ENCODE measurements at places on chromosomes 4 and X.

DNA sequence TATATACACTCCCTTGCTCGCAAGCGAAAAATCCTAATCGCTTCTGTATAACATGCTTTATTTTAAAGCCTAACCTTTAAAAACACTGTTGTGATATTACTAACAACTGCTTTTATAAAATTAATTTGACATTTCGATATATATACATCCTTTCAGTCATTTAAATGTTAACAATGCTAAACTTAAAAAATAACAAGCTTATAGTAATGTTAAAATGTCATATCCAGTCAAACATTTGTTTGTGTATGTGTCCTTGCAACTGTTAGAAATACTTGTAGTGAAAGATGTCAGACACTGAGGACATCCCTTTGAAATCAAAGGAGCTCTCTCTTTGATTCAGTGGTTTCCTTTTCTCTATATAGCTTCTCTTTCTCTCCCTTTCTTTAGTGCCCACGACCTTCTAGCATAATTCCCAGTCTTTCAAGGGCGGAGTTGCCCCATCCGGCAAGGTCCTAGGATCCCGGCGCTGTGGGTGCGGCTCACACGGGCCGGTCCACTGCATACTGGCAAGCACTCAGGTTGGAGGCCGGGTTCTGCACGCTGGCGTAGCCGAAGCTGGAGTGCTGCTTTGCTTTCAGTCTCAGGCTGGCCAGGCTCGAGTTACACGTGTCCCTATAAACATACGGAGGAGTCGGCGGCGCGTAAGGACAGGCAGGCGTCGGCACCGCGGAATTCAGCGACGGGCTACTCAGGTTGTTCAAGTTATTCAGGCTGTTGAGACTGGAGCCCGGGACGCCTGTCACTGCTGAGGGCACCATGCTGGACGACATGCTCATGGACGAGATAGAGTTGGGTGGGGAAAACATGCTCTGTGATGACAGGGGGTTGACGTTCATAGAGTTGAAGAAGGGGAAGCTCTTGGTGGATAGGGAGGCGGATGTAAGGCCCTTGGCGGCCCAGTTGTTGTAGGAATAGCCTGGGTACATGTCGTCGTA lies 5.0 kb downstream of the PITX2 start:
- no peak for DNase-seq

DNA sequence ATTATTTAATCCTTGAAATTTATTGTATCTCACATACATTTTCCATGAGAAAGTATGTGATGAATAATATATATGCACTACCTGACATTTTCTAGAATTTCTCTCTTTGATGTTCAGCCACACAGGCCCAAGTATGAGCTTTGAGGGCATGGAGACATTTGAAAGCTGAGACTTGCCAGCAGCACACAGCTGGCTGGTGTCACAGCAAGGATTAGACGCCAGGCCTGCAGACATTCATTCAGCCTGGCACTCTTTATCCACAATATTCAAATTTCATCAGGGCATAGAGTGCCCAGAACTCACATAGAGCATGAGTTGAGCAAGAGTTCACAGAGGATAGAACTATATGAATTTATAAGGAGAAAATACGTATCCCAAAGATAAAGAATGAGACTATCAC lies 74.0 kb downstream of the GRIA2 start:
- DNase-seq, result no peak

DNA sequence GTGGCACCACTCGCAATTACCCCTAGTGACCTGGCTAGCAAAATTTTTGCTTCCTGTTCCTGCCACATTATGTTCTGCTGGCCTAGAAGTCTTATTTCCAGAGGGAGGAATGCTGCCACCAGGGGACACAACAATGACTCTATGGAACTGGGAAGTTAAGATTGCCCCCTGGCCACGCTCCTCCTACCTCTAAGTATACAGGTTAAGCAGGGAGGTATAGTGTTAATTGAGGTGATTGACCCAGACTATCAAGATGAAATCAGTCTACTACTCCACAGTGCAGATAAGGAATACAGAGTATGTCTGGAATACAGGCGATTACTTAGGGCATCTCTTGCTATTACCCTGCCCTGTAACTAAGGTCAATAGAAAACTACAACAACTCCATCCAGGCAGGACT lies 48.8 kb upstream of the SMARCAD1 start:
- no peak for DNase-seq

- no peak for DNase-seq
These were observed 75.6 kb upstream of the MSX1 start for GRCh38 chr4:4783847-4784246.

- no peak for DNase-seq
These were observed 648 bp downstream of the GRK4 start for GRCh38 chr4:2963966-2964471.

DNA sequence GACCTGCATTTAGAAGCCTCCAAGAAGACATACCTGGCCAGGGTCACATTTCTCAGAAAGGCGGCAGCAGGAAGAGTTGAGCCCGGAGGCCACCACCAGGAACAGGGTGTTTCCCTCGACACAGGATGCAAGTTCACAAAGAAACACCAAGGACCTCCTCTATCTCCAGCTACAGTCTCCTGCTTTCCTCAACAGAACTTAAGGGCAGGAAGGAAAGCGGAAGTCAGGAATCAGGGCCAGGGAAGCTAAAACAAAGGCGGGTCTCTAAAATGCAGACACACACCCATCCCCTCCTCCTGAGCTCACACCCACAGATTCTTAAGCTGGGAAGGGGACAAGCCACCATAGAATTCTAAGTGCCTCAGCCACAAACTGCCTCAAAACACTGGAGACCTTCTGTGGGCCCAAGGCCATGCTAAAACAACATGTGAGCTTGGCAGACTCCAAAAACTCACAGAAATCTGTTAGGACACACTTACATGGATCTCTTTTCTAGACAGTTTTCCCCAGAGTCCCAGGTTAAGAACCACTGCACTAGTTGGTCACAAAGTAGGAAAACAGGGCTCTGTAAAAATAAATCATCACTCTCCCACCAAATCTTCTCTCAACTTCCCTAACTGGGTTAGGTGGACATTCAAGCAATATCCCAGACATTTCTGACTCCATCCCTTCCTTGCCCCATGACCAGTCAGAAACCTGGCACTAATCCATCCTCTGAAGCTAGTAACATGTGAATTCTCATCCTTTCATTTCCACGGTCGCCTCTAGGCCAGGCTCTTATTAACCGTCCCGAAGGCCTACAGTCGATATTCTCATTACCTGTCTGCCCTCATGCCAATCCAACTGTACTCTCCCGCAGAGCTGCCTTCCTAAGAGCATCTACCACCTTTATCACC lies 163.2 kb downstream of the APBB2 start:
- no peak for DNase-seq

- DNase-seq, result no peak
These were observed 205.9 kb downstream of the LDB2 start for GRCh38 chr4:16692524-16692923.

- no peak for DNase-seq
These were observed 198.3 kb upstream of the GYPA start for GRCh38 chr4:144338834-144339233.
